ENCODE measurements at places on chromosomes 5 and 9.

- no peak for DNase-seq
Measured at GRCh38 chr9:105264380-105264779, 19.9 kb downstream of the SLC44A1 start.

- no peak for DNase-seq
Measured at GRCh38 chr5:139652788-139653241, 4.7 kb downstream of the CXXC5 start.

DNA sequence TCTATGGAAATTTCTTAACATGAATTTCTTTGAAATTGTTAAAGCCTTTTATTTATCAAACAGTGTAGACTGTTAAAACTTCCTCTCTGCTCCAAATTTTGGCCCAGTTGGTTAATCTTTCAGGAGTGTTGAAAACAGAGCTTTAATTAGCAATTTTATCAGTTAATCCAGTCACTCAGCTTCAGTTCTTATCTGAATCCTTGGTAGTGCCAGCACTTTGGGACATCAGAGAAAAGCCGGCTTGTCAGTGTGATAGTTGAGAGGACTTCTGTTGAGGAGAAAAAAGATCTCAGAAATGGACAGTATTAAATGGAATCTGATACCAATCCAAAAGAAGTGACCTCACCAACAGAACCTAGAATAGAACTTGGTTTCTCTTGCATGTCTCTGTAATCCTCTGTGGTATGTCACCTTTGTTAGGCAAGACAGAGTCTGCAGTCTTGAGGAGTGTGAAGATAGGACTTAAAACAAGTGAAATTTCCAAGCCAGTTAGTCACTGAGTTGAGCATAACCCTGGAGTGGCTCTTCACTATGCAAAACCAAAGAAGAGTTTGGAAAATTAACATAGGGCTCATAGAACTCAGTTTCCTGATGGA is 251.8 kb downstream of the NNT start:
- no peak for DNase-seq

DNA sequence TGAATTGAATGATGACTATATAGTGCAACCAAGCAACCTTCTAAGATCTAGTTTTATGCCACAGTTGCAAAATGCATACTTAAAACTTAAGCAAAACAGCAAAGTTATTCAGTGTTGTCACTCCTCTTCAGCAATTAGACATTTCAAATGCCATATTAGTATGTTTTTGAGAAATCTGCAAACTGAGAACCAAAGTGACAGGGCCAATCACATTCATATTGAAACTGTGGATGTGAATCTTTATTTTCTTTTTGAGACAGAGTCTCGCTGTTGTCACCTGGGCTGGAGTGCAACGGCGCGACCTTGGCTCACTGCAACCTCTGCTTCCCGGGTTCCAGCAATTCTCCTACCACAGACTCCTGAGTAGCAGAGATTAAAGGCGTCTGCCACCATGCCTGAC is 249.2 kb upstream of the EFNA5 start:
- DNase-seq = no peak

GRCh38 chr9:105242557-105242956 is 1.9 kb upstream of the SLC44A1 start:
- DNase-seq = no peak

- DNase-seq = peak; percentile 37
Measured at GRCh38 chr5:67003935-67004729, 192.5 kb downstream of the CD180 start.

All from C1 segment of cervical spinal cord (tissue), 14 donors.